Karpas-422 (cell line): ENCODE measurements at places on chromosomes 11 and 22. TPM values are rescaled to one million over a fixed set of nuclear protein-coding genes. Genes with fewer than 3 reads are reported as not detected.

TSSK2 gene
- total RNA-seq: not detected in 2 replicates

- no peaks in the 10 kb centered on the region for H3K27me3 ChIP-seq
- no peaks in the 10 kb centered on the region for H3K36me3 ChIP-seq
- H3K27ac ChIP-seq: no peak overlapping the region
Measured at GRCh38 chr11:132058211-132058772, 687.9 kb downstream of the NTM start.

- H3K4me3 ChIP-seq: no peak overlapping the region
- H3K4me1 ChIP-seq: no peaks in the 10 kb centered on the region
- DNase-seq: no peak
- no peak overlapping the region for H3K27ac ChIP-seq
- H3K27me3 ChIP-seq: no peaks in the 10 kb centered on the region
Measured at GRCh38 chr11:63007920-63008319, 7.7 kb downstream of the SLC22A8 start.

OR2AG1 gene
- total RNA-seq: not detected in 2 replicates

- H3K4me1 ChIP-seq: peaks cover 31% of the 10 kb centered on the region
- H3K4me3 ChIP-seq: no peak overlapping the region
- H3K27me3 ChIP-seq: no peaks in the 10 kb centered on the region
- H3K27ac ChIP-seq: no peak overlapping the region
- DNase-seq: no peak
Measured at GRCh38 chr11:21411104-21411503, 741.7 kb downstream of the NELL1 start.

- no peak overlapping the region for H3K27ac ChIP-seq
- no peak overlapping the region for H3K4me3 ChIP-seq
- H3K36me3 ChIP-seq: no peaks in the 10 kb centered on the region
- H3K27me3 ChIP-seq: no peaks in the 10 kb centered on the region
- H3K4me1 ChIP-seq: no peaks in the 10 kb centered on the region
Measured at GRCh38 chr11:100404907-100405306, 282.2 kb upstream of the ARHGAP42 start.

KCNJ1 gene
- not detected in 2 replicates for total RNA-seq

- no peaks in the 10 kb centered on the region for H3K36me3 ChIP-seq
- H3K27me3 ChIP-seq: no peaks in the 10 kb centered on the region
- no peak overlapping the region for H3K4me3 ChIP-seq
- H3K27ac ChIP-seq: no peak overlapping the region
- H3K4me1 ChIP-seq: peaks cover 28% of the 10 kb centered on the region
Measured at GRCh38 chr11:119566319-119566718, 143.3 kb upstream of the THY1 start.

- no peak for DNase-seq
- H3K4me3 ChIP-seq: no peak overlapping the region
- no peaks in the 10 kb centered on the region for H3K4me1 ChIP-seq
- no peaks in the 10 kb centered on the region for H3K27me3 ChIP-seq
Measured at GRCh38 chr22:46876357-46876934, 114.0 kb downstream of the TBC1D22A start.
